Lower leg skin (tissue), 4 donors: ENCODE measurements at places on chromosomes 6 and 20. TPM values are rescaled to one million over a fixed set of nuclear protein-coding genes. Genes with fewer than 3 reads are reported as not detected.

CALHM6 gene
- 2.6 TPM for total RNA-seq

CAP2 gene
- 2.3 TPM for total RNA-seq

SAMD10 gene
- total RNA-seq = 10.0 TPM

PRR18 gene
- total RNA-seq = not detected

SALL4 gene
- 0.21 TPM for total RNA-seq

ARFRP1 gene
- total RNA-seq = 38.6 TPM

HFE gene
- 4.2 TPM for total RNA-seq

MACROD2 gene
- total RNA-seq = 10.0 TPM

MPC1 gene
- total RNA-seq = 57.6 TPM

CLDN20 gene
- total RNA-seq = 0.34 TPM

LRRN4 gene
- not detected for total RNA-seq

PHF20 gene
- total RNA-seq = 30.5 TPM

TRIM40 gene
- total RNA-seq = not detected

IL17F gene
- not detected for total RNA-seq

SLC17A9 gene
- 0.46 TPM for total RNA-seq

GPR6 gene
- total RNA-seq = not detected

ATP6V1G2 gene
- total RNA-seq = 1.3 TPM

TNFRSF6B gene
- total RNA-seq = 3.0 TPM

SNAP25 gene
- total RNA-seq = 0.34 TPM

CEBPB gene
- total RNA-seq = 154 TPM

HCRTR2 gene
- 0.12 TPM for total RNA-seq

PPP1R3G gene
- total RNA-seq = 3.2 TPM

CST1 gene
- total RNA-seq = not detected

SLC35F1 gene
- 0.34 TPM for total RNA-seq

LY6G6F gene
- total RNA-seq = not detected

PSORS1C2 gene
- 35.6 TPM for total RNA-seq

GABRR2 gene
- not detected for total RNA-seq

TINAG gene
- total RNA-seq = not detected

OR2B6 gene
- total RNA-seq = not detected

DDO gene
- total RNA-seq = 0.17 TPM

PHIP gene
- 21.3 TPM for total RNA-seq

AIG1 gene
- total RNA-seq = 12.2 TPM

ACSS1 gene
- 35.3 TPM for total RNA-seq

HLA-DPB1 gene
- total RNA-seq = 73.0 TPM

SMOC2 gene
- total RNA-seq = 26.1 TPM

ZNF334 gene
- total RNA-seq = 0.55 TPM

ECHDC1 gene
- 25.8 TPM for total RNA-seq

WFDC5 gene
- 533 TPM for total RNA-seq

GGTLC1 gene
- not detected for total RNA-seq

HUS1B gene
- 0.72 TPM for total RNA-seq

HLA-A gene
- total RNA-seq = 530 TPM

RAD21L1 gene
- not detected for total RNA-seq
